ENCODE measurements at places on chromosomes 11 and 22.

GRCh38 chr22:42702675-42703074 lies 18.0 kb downstream of the A4GALT start:
- DNase-seq = no peak

DNA sequence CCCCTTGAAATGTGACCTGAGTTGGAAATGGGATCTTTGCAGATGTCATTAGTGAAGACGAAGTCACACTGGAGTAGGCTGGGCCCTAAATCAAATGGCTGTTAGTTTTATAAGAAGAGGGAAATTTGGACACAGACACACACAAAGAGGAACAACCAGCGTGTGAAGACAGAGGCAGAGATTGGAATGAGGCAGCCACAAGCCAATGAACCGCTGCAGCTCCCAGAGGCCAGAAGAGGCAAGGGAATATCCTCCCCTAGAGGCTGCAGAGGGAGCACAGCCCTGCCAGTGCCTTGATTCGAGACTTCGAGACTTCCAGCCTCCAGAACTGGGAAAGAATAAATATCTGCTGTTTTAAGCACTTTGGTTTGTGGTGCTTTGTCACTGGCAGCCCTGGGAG lies 484.5 kb downstream of the MN1 start:
- no peak for DNase-seq

- DNase-seq = peak; percentile 82
These were observed 19.4 kb downstream of the TEAD1 start for GRCh38 chr11:12693479-12694182.

GRCh38 chr11:13012056-13012661 lies 3.0 kb downstream of the RASSF10 start:
- DNase-seq = peak; percentile 70

DNA sequence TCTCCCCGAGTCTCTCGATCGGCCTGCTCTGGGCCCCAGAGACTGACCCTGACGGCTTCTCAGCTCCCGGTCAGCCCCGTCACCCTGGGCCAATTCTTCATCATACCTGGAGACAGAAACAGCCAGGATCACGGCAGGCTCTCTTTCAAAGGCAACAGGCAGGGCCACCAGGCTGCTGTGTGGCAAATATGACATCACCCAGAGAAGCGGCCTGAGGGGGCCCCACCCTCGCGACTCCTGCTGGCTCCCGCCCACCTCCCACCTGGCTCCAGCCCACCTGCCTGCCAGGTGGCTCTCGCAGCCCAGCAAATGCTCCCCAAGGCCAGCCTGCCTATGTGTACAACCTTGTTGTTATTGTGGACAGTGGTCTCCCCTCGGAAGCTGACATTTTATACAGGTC lies 24.9 kb upstream of the PACSIN2 start:
- DNase-seq = no peak
